Effector CD4-positive, alpha-beta T cell (primary cell): ENCODE measurements at places on chromosomes 2 and 18.

DNA sequence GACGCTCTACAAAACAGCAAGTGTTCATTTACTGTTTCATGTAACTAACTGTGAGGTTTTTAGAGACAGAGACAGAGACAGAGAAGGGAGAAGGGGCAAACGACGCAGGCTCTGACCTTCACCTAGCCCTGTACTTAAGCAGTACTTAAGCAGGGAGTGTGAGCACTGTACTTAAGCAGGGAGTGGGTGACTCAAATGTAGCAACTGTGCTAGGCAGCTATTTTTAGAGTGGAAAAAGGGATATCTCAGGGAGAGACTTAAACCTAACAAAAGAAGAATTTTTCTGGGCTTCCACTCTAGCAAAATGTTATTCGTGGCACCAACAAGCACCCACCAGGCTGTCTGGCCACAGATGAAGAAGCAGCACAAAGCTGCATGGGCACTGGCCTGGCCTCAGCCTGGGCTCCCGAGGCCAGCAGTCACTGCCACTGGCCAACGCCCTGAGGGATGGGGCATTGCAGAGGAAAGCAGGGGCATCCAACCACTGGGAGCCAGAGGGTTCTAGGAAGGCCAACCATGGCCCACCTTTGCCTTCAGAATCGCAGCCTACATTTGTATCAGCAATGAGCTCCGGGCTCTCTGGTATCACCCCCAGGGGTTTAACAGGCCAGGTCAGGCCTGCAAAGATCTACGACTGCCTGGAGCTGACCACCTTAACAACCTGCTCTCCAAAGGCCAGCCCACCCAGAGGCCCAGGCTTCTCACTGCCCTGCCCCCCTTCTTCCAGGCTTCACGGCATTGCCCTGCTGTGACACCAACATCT, 154.3 kb downstream of the TTC32 start:
- no peak for DNase-seq

- DNase-seq: no peak
Observed at GRCh38 chr2:217033186-217033585, 173.3 kb upstream of the TNP1 start.

GRCh38 chr18:56935434-56936040, 211.3 kb upstream of the BOD1L2 start:
- no peak for DNase-seq

GRCh38 chr2:203897544-203897943, 30.0 kb downstream of the CTLA4 start:
- DNase-seq: no peak

DNA sequence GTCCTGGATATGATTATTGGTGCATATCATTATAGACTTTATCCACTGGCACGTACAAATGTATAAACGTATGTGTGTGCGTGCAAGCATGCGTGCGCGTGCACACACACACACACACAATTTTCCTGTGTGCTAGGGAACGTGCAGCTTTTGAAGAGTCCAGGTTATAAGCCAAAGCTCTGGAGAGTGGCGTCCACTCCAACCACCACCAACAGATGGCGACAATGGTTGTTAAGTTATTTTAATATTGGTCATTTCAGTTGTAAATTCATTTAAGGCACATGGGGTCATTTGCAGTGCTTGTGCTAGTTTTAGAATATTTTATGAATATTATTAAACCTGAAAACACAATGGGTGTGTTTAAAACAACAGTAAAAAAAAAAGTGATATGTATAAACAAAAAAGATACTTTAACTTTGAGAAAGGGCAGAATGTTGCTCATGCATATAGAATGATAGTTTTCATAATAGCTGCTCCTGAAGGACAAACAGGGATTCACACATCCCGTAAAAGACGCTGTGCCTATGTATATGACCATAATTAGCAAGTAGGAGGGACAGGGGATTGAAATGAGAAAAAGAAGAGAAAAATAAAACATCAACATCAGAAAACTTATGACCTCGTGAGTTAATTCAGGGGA, 124.2 kb upstream of the ITGB6 start:
- peak; percentile 24 for DNase-seq

- DNase-seq: no peak
Observed at GRCh38 chr2:198465970-198466369, 661.6 kb downstream of the PLCL1 start.

DNA sequence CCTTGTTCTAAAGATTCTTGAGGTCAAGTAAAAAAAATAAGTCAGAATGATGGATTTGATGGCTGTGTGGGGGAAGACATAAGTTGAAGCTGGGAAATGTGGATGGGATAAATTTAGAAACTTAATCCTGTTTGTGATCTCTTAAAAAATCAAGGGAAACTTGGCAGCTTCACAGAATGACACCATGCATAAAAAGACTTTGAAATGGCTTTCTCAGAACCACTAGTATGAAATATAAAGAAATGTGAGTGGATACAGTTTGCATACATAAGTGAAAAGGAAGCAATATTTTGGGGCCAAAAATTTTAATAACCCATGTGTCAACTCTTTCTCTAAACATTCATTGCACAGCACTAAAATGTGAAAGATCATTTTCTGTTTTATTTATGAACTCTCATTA, 21.7 kb downstream of the CDH19 start:
- DNase-seq: no peak

- no peak for DNase-seq
Observed at GRCh38 chr2:158671360-158672245, 123.5 kb upstream of the DAPL1 start.

DNA sequence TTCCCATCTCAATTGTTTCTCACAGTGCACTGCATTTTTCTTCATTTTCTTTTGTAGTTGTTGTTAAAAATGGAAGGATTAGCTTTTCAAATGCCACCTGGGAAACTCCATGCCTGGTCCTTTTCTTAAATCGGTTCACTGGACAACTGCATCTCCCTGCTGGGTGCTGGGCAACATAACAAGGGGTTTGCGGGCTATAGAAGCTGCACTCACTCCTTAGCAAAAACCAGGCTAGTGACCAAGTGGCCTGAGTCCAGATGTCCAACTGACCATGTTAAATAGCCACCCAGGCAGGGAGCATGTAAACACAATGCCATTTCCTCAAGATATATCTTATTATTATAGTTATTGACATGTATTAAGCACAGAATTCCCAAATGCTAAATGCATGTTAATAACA, 264.9 kb downstream of the ICOS start:
- no peak for DNase-seq

- DNase-seq: no peak
Observed at GRCh38 chr18:7896161-7896560, 329.0 kb downstream of the PTPRM start.

GRCh38 chr2:23599667-23600066, 214.7 kb downstream of the KLHL29 start:
- DNase-seq: no peak

DNA sequence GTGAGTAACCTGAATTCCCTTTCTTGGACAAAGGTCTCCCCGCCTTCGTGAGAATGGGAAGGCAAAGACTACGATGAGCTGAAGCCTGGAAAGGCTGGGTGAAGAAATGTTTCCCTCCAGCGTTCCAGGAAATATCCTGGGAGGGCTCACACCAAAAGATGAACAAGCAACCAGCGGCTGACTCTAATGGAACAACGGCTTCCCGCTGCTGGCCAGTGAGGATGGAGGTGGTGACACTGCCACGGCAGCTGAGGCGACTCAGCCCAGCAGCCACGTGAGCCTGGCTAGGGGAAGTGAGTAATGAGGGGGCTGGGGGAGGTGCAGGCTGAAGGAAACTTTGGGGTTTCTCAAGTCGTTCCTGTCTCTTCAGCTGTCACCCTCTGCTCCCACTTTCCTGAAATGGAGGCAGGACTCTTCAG, 105.0 kb upstream of the SMAD7 start:
- no peak for DNase-seq

GRCh38 chr18:24306201-24306600, 91.4 kb downstream of the OSBPL1A start:
- no peak for DNase-seq

GRCh38 chr2:136129601-136130000, 11.7 kb upstream of the CXCR4 start:
- DNase-seq: peak; percentile 61

GRCh38 chr2:130966149-130966774, 127.0 kb downstream of the FAM168B start:
- no peak for DNase-seq

- DNase-seq: no peak
Observed at GRCh38 chr18:40035966-40036365, 1919.1 kb upstream of the PIK3C3 start.

DNA sequence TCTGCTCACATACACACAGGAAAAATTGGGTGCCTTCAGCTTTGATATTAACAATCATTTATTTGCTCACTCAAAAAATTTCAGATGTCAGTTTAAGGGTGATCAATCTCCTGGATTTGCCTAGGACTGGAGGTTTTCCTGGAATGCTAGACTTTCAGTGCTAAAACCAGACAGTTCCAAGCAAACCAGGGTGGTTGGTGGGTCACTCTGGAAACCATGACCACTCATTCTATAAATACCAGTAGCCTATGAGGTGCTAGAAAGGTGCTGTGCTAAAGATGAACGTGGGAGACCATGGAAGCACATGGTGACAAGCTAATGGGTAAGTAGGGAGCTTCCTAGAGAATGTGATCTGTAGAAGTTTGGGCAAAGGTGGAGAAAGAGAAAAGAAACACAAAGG, 25.4 kb upstream of the STPG4 start:
- DNase-seq: no peak

DNA sequence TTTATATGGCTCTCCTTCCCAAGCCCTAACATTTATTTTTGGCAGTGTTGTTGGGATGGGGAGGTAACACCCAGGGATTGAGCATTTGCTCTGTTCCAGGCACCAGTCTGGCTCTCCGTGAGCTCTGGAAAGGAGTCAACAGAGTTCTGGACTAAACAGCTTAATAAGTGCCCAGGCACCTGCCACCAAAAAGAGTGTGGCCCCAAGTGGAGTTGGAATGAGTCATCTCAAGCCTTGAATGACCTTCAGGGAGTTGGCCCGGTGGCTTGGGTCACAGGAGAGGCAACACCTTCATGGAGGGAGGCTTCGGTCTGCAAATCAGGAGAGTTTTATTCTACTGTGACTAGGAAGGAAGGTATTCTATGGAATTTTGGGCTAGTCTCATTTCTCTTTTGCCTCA, 203.2 kb downstream of the DLGAP1 start:
- DNase-seq: no peak

- no peak for DNase-seq
Observed at GRCh38 chr18:50182511-50182910, 12.4 kb downstream of the MYO5B start.

DNA sequence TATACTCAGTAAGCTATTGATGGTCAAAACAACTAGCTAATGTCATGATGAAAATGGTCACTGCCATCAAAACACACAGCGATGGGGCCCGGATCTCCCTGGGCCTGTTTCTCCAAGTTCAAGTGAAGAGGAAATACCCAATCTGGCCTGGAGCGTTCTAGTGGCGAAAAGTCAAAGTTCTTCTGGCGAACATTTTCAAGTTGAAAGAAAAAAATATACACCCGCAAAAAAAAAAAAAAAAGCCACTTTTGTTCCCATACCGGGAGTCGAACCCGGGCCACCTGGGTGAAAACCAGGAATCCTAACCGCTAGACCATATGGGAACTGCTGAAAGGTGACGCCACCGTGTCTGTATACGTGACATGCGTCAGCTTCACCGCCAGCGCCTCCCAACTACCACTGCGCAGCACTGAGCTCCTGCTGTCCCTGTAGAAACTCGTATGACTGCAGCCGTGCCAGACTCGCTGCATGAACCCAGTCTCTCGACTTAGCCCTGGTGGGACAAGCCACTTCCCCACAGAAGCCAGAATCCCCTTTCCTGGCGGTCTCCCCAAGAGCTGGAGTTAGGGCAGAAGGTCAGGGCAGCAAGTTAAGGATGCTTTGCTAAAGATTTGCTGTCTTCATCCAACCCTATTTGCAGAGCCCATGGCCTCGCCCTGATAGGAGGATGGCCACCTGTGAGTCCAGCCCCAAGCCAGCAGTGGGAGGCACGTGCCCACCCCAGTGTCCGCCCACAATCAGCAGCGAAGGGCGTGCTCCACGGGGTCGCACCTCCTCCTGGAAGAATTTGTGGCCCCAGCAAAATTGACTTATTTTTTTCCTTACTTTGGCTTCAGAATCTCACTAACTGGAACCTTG, 5.6 kb upstream of the IMP4 start:
- DNase-seq: peak; percentile 30

- DNase-seq: peak; percentile 29
Observed at GRCh38 chr2:30115141-30115980, 31.4 kb upstream of the YPEL5 start.

GRCh38 chr2:29733965-29734364, 187.4 kb downstream of the ALK start:
- DNase-seq: no peak

GRCh38 chr18:36467614-36468013, 170.1 kb downstream of the FHOD3 start:
- no peak for DNase-seq

- DNase-seq: no peak
Observed at GRCh38 chr18:47944972-47945852, 14.8 kb upstream of the SMAD2 start.

- no peak for DNase-seq
Observed at GRCh38 chr18:76456018-76456750, 38.9 kb downstream of the ZNF516 start.

GRCh38 chr18:72444798-72445155, 99.4 kb downstream of the CBLN2 start:
- DNase-seq: no peak

DNA sequence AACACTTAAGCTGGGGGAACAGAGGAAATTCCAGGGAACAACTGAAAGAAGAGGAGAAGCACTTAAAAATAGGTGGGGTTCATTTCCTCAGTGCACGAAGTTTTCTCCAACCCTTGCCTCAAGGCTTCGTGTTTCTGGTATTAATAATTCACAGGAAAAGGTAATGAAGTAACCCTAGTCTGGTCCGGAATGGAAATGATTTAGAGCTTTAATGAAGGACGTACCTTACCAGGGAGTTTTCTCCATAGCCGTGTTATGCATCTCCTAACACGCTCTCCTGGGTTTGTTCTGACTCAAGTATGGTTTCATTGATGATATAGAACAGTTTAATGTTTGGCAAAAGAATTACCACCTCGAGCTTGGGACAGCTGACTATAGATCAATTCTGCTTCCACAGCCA, 214.2 kb downstream of the MTX2 start:
- DNase-seq: no peak

DNA sequence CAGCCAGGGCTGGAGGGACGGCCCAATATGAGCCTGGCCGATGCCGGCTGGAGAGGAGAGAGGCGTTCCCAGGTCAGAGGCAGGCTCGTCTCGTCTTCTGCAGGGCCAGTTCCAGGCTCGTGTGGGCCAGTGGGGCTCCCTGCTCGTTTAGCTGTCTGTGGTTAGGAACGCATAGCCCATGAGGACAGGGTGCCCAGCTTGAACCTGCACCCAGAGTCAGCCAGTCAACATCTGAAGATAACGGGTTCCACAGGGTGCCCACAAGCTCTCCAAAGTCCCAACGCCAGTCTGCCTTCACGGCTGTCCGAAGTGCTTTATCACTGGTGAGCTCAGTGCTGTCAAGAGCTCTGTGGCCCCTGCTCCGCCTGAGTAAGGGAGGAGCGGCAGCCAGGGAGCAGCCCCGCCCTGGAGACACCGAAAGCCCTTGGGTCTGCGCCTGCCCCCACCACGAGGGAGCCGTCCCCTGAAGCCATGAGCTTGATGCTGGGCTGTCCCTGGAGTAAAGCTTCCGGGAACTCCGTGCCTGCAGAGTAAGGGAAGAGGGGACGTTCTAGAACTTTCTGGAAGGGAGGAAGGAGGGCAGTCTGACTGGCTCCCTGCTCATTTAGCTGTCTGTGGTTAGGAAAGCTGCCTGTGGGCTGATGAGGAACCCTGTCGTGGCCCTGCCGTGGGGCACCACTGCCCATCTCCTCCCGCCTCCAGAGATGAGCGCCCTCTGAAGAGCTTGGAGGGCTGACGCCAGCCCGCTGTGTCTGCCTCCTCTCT, 2.7 kb upstream of the HSBP1L1 start:
- DNase-seq: no peak
